Colonic mucosa (tissue), 4 donors: ENCODE measurements at places on chromosomes 16 and 17. TPM values are rescaled to one million over a fixed set of nuclear protein-coding genes. Genes with fewer than 3 reads are reported as not detected.

The CLEC16A gene
- total RNA-seq = 24.9 TPM

DNA sequence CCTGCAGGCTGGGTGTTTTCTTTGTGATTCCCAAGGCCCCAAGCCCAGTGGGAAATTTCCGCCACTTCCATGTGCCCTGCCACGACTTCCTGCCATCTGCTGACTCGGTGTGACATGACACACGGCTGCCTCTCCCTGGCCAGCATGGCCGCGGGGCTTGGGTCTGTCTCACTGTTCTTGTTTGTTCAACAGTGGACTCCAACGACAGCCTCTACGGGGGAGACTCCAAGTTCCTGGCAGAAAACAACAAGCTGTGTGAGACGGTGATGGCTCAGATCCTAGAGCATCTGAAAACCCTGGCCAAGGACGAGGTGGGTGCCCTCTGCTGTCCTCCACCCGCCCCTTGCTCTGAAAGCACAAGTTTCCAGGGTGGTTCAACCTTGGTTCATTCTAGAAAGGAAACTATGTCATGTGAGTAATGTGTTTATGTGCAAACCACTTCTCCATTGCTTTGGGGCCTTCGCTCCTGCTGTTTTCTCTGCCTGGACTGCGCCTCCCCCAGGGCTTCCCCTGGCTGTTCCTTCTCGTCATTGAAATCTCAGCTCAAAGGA is 26.8 kb downstream of the KNOP1 start:
- DNase-seq = no peak

DNA sequence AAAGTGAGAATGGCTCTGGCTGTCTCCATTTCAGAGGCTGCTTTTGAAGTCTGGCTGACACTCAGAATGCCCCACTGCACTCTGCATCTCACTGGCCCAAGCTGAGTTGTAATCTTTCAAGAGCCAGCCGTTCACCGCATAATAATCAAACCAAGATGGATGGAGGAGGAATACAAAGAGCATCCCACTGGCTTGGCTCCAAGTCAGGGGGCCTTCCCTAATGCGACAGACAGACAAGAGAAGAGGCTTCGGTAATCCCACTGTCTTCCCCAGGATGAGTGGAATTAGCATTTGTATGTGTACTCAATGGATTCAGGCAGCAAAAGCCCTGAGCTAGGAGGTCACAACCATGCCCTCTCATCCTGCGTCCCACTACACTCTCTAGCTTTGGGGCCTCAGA is 68.0 kb downstream of the CBLN1 start:
- DNase-seq = no peak

The SLC5A10 gene
- 0.16 TPM for total RNA-seq

The GRN gene
- total RNA-seq = 466 TPM

DNA sequence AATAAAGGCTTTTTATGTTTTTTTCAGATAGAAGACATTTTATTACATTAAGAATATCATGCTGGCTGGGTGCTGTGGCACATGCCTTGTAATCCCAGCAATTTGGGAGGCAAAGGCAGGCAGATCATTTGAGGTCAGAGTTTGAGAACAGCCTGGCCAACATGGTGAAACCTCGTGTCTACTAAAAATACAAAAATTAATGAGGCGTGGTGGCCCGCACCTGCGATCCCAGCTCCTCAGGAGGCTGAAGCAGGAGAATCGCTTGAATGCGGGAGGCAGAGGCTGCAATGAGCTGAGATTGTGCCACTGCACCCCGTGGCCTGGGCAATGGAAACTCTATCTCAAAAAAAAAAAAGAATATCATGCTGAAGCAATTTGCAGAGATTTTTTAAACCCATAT is 29.1 kb upstream of the HAPSTR1 start:
- no peak for DNase-seq

DNA sequence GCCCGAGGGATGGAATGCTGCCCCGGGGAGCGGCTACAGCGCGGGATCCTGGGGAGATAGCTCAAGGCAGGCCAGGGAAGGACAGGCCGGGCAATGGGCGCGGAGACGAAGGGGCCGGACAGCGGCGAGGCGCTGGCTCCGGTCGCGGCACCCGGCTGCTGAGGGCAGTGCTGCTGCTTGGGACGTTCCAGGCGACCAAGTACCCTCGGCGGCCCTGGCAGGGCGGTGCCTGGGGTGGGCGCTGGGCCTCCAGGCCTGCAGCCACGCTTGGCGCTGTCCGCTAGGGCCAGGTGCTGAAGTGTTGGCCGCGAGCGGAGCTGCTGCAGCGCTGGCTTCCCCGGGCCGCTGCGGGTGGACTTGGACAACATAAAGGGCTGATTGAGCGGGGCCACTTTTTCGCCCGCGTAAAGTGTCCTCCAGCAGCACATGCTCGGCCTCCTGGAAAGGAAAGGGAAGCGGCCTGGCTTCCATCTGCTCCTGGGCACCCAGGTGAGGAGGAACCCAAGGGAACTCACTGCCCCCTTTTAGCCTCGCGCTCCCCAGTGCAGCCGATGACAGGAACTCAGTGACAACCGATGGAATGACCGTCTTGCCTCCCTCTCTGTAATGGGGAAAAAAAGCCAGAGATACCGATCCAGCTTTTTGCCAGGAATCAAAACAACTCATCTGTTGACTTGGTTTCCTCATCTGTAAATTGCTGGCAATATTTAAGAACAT is 23.7 kb downstream of the CLEC3A start:
- DNase-seq = peak; percentile 36

GRCh38 chr17:72580321-72581127 is 459.7 kb downstream of the SOX9 start:
- DNase-seq = peak; percentile 53

The KCNG4 gene
- not detected for total RNA-seq

GRCh38 chr17:66682283-66682682 is 152.6 kb upstream of the CACNG5 start:
- no peak for DNase-seq

GRCh38 chr16:62978451-62978850 is 942.2 kb upstream of the CDH8 start:
- no peak for DNase-seq

The KRT28 gene
- not detected for total RNA-seq

GRCh38 chr16:31141489-31142108 is 6.1 kb upstream of the PRSS8 start:
- DNase-seq = peak; percentile 57

- no peak for DNase-seq
Observed at GRCh38 chr17:9513266-9513665, 62.4 kb downstream of the STX8 start.

GRCh38 chr16:86662195-86662594 is 83.8 kb downstream of the FOXL1 start:
- DNase-seq = no peak

- DNase-seq = no peak
Observed at GRCh38 chr17:77527836-77528505, 387.2 kb downstream of the SEC14L1 start.

The RGS9 gene
- total RNA-seq = 9.9 TPM

The FDXR gene
- total RNA-seq = 26.9 TPM

DNA sequence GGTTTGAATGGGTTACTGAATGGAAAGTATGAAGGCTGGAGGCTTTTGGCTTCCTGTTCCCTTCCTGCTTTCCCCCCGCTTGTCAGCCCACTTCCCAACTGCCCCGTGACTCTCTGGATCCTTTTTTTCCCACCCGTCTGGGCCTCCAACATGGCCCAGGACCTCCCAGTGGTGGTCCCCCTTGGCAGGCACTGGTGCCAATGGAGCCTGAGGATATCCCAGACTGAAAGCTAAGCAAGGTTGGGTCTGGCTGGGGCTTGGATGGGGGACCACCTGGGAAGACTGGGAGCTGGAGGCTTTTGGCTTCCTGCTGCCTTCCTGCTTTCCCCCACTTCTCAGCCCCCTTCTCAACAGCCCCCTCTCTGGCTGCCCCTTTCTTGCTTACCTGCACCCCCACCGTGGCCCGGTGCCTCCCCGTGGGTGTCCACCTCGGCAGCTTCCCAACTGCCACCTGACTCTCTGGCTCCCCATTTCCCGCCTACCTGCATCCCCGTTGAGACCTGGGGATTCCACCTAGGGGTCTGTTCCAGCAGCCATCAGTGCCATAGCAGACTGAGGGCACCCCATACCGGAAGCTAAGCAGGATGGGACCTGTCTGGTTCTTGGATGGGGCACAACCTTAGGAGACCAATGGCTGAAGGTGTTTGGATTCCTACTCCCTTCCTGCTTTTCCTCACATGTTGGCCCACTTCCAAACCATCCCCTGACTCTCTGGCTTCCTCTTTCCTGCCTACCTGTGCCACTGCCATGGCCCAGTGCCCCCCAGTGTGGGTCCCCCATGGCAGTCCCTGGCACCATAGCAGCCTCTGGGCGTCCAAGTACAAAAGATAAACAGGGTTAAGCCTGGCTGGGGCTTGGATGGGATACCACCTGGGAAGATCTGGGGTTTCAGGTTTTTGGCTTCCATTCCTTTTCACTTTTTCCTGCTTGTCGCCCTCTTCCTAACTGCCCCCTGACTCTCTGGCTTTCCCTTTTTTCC is 2295.3 kb downstream of the TP53TG3F start:
- no peak for DNase-seq

The INCA1 gene
- total RNA-seq = 1.6 TPM

The CCL4L2 gene
- total RNA-seq = 0.42 TPM

The CFAP97D1 gene
- not detected for total RNA-seq

The CDH11 gene
- 10.2 TPM for total RNA-seq

The FOXK2 gene
- 44.5 TPM for total RNA-seq

DNA sequence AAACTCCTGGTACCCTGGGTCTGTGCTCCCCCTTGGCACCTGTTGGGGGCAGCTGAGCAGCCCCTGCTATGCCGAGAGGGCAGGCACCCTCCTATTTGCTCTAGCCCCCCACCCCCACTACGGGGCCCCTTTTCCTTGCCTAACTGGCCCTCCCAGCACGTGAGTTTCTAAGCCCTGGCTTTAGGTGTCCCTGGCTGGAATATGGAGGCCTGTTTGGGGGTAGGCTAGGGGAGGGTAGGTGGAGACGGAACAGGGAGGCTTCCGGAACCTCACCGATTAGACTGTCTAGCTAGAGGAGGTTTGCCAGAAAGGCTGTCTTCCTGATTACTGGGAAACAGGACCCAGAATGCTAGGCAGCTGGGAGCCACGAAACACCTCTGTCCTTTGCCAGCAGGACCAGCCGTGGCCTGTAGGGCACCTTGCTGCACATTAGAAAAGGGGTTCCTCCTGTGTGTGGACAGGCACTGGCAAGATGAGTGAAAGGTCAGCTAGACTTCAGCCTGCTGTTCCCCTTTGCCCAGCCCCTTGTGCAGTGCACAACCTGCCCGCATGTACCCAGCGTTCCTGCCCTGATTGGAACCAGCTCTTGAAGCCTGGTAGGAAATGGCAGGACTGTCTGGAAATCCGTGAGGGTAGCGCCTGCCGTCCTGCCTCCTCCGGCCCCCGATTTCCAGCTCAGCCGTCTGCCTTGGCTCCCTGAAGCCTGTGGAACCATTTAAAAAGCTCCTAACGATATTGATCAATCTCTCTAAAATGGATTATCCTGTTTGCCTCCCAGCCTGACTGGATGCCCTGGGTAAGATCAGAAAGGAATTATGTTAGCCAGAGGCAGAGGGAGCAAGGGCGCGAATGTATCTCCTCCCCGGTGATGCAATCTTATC is 83.4 kb upstream of the GSE1 start:
- DNase-seq = no peak

The WBP2 gene
- total RNA-seq = 102 TPM

The PRCD gene
- 1.2 TPM for total RNA-seq

- DNase-seq = no peak
Observed at GRCh38 chr17:77872714-77873499, 85.6 kb upstream of the TNRC6C start.

GRCh38 chr17:47987240-47987835 is 16.4 kb downstream of the CDK5RAP3 start:
- no peak for DNase-seq

DNA sequence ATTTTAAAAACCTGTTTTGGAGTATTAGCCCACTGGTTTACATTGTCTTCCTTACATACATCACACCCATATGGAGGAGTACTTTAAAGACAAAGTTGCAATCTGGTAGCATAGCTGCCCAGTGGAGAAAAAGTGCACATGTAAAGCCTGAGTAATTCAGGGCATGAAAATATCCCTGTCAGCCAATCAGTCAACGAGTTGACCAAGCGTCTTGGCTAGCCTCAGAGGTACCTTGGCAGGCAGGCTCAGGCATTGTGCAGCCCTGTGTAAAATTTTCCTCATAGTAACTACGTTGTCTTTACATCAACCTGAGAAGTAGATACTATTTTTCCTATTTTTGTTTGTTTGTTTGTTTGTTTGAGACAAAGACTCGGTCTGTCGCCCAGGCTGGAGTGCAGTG is 339.0 kb downstream of the CDH13 start:
- no peak for DNase-seq

DNA sequence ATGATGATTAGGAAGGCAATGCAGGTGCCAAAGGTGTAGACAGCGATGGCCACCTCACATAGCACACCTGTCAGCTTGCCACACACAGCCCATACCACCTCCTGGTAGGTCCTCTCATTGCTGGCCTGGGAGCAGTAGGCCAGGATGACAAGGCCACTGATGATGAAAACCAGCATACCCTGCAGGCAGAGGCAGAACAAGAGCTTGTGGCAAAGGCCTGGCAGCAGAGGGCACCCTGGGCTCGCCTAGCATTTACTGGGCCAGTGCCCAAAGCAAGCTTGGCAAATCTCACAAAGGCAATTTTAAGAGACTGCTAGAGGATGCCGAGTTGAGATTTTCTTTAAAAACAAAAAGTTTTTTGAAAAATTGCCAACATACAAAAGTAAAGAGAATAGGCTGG is 5.9 kb downstream of the SLC38A7 start:
- no peak for DNase-seq

DNA sequence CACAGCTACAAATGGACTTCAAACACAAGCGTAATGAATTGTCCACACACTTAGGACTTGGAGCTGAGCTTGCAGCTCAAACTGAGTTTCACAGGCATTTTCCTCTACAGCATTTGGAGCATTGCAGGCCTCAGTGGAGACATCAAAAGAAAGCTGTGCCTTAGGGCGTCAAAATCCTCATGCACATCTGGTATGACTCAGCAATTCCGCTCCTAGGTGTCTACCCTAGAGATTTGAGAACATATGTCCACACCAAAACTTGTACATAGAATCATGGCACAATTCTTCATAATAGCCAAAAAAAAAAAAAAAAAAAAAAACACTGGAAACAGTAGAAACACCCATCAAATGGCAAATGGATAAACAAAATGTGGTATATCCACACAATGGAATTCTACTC is 47.1 kb downstream of the GP2 start:
- DNase-seq = no peak

DNA sequence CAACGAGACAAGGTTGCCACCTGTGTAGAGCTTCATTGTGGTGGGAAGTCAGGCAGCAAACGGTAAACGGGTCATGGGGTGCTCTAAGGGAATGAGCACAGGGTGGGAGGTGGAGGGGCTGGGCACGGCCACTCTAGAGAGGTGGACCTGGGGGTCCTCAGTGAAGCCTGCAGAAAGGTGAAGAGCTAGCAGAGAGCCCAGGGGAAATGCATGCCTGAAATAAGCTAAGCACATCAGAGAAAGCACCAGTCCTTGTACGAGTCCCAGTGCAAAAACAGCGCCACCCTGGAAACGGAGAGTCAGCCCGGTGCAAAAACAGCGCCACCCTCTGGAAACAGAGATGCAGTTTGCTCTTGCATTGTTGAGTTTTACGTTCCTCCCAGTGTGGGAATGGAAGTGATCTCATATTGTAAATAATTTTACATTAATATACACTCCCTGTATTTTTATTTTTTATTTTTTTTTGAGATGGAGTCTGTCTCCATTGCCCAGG is 65.0 kb downstream of the TBC1D16 start:
- peak; percentile 74 for DNase-seq

GRCh38 chr17:72456075-72456474 is 335.3 kb downstream of the SOX9 start:
- DNase-seq = peak; percentile 84

GRCh38 chr17:63622574-63623390 is 565 bp downstream of the MAP3K3 start:
- DNase-seq = peak; percentile 76

GRCh38 chr16:4034963-4035362 is 81.3 kb downstream of the ADCY9 start:
- DNase-seq = no peak
